ENCODE measurements at places on chromosomes 4 and X.

- no peak for DNase-seq
Measured at GRCh38 chrX:47749185-47749967, 87.3 kb upstream of the ZNF81 start.

DNA sequence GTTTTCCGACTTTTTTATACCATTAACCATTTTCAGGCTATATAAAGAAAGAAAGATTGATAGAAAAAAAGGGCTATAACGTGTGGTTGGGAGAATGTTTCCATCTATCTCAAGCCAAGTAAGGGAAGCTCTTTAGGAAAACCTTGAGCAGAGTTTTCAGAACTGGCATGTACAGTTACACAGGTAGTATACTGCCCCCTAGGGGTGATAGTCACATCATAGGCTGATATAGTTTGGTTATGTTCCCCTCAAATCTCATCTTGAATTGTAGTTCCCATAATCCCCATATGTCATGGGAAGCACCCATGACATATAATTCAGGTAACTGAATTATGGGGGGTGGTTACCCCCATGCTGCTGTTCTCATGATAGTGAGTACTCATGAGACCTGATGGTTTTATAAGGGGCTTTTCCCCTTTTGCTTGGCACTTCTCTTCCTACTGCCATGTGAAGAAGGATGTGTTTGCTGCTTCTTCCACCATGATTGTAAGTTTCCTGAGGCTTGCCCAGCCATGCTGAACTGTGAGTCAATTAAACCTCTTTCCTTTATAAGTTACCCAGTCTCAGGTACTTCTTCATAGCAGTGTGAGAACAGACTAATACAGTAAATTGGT is 186.8 kb downstream of the TMA16 start:
- no peak for DNase-seq

GRCh38 chr4:36222702-36223101 is 21.6 kb downstream of the ARAP2 start:
- no peak for DNase-seq

- DNase-seq = no peak
Measured at GRCh38 chr4:70863099-70863790, 23.6 kb upstream of the GRSF1 start.

DNA sequence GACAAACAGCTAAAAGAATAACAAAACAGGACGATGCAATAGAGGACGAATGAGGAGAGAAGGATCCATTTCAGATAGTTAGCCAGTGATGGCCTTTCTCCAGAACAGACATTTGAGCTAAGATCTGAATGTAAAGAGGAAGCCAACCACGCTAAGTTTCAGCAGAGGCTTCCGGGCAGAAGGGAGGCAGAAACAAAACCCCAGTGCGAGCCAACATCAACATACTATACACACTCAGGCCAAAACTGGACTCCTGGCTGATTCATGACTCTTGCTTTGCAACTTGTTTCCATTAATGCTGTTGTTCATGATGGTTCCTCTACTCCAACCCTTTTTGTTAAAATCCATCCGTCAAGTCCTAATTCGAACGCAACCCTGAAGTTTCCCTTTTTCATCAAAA is 730.3 kb downstream of the TRIML1 start:
- no peak for DNase-seq

DNA sequence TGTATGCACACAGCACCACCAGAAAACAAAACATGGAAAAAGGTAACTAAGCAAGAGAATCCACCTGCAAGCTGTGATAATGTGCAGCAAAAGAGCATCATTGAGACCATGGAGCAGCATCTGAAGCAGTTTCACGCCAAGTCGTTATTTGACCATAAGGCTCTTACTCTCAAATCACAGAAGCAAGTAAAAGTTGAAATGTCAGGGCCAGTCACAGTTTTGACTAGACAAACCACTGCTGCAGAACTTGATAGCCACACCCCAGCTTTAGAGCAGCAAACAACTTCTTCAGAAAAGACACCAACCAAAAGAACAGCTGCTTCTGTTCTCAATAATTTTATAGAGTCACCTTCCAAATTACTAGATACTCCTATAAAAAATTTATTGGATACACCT is 90.2 kb downstream of the TET2 start:
- no peak for DNase-seq

DNA sequence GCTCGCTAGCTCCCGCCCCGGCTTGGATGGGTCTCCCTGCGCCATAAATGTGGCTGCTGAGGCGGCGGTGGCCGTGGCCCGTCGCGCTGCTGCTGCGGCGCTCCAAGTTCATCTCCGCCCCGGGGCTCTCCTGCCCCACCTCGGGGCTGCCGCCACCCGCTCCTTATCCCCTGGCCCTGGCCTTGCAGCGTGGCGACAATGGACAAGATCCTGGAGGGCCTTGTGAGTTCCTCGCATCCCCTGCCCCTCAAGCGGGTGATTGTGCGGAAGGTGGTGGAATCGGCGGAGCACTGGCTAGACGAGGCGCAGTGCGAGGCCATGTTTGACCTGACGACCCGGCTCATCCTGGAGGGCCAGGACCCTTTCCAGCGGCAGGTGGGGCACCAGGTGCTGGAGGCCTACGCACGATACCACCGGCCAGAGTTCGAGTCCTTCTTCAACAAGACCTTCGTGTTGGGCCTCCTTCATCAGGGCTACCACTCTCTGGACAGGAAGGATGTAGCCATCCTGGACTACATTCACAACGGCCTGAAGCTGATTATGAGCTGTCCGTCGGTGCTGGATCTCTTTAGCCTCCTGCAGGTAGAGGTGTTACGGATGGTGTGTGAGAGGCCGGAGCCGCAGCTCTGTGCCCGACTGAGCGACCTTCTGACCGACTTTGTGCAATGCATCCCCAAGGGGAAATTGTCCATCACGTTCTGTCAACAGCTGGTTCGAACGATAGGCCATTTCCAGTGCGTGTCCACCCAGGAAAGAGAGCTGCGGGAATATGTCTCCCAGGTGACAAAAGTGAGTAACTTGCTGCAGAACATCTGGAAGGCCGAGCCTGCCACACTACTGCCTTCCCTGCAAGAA is 763 bp downstream of the USP38 start:
- DNase-seq = no peak

DNA sequence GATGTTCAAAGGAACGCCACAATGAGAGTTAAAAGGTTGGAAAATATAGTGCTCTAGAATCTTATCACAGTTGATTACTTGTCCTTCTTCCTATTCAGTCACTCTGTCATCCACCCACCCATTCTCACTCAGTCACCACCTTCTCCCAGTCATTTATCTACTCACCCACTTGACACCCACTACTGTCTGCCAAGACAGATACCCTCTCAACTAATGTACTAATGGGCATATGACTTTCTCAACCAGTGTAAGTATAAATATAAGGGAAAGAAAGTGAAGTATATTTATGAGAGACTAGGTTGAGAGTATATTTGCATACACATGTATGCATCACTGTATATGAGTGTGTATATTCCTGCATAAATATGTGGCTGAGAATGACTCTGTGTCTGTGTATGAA is 20.0 kb downstream of the MID2 start:
- no peak for DNase-seq

GRCh38 chr4:165325732-165326512 is 1.5 kb upstream of the MSMO1 start:
- no peak for DNase-seq

DNA sequence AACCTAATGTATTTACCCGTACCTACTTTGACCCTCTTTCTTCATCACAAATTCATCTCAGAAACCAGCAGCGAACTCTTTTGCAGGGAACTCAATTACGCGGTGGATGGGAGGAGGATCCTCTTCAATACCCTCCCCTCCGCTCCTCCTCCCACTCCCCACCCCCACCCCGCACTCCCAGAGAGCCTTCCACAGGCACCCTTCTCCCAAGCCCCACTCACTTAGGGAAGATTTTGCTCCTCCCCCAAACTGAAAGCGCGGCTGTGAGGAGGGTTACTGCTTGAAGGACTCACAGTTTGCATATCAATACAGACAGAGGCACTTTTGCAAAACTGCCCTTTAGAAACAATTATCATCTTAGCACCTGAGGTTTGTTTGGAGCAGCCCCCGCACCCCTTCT is 960 bp upstream of the IL1RAPL1 start:
- DNase-seq = no peak

GRCh38 chr4:161828061-161828460 is 335.7 kb downstream of the FSTL5 start:
- no peak for DNase-seq

DNA sequence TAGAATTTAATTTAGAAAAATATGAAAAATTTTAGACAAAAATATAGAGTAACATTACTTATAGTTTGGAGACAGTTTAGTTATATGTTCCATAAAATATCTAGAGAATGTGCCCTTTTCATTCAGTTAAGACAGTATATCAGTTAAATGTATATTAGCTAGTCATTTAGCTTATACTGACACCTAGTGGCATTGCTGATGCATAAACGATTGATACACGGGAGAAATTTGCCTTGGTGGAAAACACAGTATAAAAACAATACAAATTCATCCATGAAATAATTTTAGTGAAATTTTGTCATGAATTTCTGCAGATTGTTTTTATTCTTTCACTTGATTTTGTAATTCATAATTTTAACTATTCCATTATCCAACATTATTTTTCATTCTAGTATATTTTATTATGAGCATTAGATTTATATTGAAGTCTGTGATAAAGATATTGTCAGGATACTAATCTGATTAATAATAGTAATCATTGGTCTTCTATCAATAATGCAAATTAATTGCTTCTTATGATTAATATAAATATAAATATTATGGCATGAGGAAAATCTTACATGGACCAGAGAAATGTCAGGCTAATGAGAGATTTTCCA is 219.0 kb downstream of the TLL1 start:
- DNase-seq = no peak

DNA sequence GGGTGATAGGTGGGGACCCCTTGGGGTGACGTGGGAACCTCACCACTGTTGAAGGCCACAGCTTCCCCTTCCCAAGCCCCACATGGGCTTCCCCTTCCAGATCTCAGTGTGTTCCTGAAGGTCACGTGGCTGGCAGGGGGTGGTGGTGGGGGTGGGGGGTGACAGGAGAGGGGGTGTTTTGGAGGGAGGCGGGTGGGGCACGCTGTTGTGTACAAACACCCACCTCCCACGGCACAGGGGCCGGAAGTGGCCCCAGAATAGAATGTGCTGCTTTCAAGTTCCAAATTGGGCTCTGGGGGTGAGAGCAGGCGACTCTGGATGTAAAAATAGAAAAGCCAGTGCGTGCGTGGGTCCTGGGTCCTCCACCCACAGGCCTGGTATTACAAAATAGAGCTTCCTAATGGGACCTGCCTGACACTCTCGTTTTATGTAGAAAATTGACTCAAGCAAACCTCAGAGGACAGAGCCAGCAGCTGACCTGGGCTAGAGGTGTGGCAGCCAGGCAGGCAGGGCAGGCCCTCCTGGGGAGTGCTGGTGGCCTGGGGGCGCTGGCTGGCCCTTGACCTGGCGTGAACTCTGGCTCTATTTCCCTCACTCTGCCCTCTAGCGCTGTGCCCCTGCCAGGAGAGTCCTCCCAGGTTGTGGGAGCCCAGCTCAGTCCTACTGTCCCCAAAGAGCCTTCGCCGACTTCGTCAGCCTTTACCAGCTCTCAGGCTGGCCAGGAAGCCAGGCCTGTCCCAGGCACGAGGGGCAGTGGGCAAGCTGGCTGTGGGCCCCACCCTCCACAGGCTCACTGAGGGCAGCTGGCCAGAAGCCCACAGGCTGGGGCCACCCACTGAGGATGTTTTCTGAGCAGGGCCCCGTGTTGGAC is 5.4 kb upstream of the SH3BP2 start:
- DNase-seq = no peak

GRCh38 chrX:101385795-101386541 is at the start of gene BTK:
Gene BTK, minus strand, starts transcription at chrX:101386191. Its CDS starts 10,907 bp downstream, at chrX:101375284.
- DNase-seq = no peak

Data from stimulated activated CD4-positive, alpha-beta T cell treated with anti-CD3 and anti-CD28 coated beads, Interleukin-15, amount 100 ng/mL, for 48 hours (primary cell).